ENCODE measurements at places on chromosomes 12 and 14. TPM values are rescaled to one million over a fixed set of nuclear protein-coding genes. Genes with fewer than 3 reads are reported as not detected.

Gene SLCO1B1
- not detected for total RNA-seq

Gene ACOT4
- total RNA-seq, result 0.33 TPM

GRCh38 chr12:98823012-98823411, 177.9 kb downstream of the APAF1 start:
- DNase-seq, result no peak

DNA sequence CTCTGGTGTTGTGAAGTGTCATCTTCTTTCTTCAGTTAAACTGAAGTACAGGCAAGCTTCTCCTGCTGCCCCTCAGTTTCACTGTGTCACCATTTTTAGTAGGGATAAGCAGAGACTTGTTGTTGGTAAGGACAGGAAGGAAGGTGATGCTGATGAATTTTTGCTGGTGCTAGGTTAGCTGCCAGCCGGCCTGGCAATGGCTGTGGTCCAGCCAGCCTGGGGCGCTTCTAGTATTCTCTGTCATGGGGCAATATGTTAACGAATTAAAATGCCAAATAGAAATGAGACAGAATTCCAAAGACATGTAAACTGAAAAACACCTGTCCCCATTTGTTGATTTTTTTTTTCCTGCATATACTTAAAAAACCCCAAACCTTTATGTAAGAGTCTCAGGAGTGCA, 602.9 kb downstream of the DIO2 start:
- peak; percentile 17 for DNase-seq

DNA sequence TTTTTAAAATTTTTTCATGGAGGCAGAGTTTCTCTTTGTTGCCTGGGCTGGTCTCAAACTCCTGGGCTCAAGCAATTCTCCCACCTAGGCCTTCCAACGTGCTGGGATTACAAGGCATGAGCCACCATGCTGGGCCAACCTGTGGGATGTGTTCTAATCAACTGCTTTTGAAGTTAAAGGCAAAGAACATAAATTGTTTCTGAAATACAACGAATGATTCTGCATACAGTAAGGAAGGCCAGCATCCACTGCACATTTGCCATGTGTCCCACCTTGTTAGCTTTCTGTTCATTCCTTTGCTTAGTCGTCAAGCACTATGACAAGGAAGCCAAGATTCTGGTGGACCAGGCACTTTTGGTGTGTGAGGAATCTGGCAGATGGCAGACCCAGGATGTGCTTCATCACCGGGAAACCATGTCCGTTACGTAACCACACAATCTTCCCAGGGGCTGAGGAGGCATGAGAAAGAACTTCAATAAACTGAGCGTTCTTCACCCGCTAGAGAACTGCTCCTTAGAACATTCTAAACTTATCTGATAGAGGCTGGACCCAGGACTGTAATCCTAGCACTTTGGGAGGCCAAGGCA, 24.5 kb downstream of the MOK start:
- peak; percentile 91 for DNase-seq

DNA sequence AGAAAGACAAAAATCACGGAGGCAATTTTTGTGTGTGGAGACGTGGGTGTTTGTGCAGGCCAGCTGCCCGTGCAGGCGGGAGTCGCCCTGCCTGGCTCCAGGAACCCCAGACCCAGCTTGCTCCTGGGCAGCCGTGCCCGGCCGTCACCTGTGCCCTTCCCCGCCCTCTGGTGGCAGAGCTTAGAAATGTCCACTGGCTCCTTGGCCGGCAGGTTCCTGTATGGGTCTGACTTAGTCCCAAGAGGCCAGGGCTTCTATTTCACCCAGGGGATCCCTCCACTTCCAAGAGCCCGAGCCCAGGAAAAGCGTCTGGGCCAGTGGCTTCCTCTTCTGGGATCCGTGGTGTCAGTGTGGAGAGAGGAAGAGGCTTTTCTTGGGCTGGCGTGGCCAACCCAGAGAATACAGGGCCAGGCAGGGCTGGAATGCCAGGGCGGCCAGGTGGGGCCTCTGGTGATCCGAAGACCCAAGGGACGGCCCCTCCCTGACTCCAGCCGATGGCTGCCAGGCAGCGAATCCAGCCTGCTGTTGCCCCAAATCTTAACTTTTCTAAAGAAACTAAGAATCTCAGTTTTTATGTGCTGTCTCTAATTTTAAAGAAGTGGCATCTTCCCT, 120.9 kb downstream of the TMEM132C start:
- no peak for DNase-seq

DNA sequence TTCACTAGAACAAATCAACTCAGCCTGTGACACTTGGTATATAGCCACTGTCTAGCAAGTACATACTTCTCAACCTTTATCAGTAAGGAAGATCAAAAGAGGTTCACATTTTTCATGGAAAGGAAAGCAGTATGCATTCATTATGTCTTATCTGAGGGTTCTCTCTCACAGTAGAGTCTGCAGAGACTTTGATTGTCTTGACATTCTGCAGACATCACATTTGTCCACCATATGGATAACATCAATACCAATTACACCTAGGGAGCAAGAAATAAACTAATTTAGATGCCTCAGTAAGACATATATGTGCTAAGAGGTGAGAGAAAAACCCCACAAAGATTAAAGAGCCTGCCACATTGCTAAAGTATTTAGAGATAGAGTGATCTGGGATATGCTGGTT, 110.8 kb upstream of the SLC35F4 start:
- DNase-seq, result no peak

All from mammary epithelial cell (primary cell).